ENCODE measurements at places on chromosomes 16 and 17.

GRCh38 chr17:80252871-80253270 lies 7.8 kb upstream of the RNF213 start:
- peak; percentile 35 for DNase-seq

DNA sequence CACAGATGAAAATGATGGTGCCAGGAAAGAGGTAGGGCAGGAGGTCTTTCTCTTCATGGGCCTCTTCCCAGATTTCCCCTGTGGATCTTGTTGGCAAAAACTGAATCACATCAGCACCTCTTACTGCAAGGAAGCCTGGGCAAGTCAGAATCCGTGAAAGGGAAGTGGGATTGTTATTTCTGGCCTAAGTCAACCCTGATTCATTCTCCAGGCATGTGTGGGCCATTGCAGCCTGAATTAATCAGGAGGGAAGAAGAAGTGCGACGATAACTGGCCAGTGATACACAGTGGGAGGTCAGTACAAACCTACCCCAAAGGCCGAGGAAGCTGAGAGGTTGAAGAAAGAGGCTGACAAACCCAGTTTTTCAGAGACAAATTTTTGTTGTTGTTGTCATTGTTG lies 17.9 kb upstream of the NSMCE1 start:
- no peak for DNase-seq

GRCh38 chr17:60887614-60888028 lies 210.0 kb downstream of the BCAS3 start:
- DNase-seq, result peak; percentile 3

GRCh38 chr17:40952661-40953060 lies 14.1 kb downstream of the KRT39 start:
- no peak for DNase-seq

DNA sequence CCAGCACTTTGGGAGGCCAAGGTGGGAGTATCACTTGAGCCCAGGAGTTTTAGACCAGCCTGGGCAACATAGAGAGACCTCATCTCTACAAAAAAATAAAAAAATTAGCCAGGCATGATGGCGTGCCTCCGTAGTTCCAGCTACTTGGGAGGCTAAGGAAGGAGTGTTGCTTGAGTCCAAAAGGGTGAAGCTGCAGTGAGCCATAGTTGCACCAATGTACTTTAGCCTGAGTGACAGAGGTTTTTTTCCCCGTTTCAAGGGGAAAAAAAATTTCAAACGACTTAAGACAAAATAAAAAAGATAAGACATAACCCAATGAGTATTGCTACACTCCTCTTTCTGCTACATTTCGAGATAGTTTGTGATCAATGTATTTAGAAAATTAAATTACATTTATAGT lies 6.8 kb downstream of the DHX8 start:
- DNase-seq, result no peak

Measured in right kidney (tissue), 9 donors.